ENCODE measurements at places on chromosomes 4 and X.
A peak's percentile ranks its signal among the peaks of the same experiment; 100 is the strongest.

DNA sequence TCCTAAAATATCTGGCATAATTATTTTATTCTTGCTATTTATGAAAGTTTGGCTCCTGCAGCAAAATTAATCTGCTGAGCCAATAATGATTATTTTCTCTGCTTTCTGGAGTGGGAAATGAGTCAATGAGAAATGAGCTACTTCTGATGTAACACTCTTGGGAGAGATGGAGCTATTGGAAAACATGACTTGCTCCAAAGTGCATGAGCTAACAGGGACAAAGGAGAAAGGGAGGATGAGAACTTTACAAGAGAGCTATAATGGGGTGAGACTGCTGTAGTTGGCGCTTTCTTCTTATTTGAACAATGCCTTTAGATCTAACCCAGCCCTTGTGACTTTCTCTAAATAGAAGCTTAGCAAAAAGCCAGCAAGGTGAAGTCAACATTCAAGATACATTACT lies 615.1 kb downstream of the ANKRD50 start:
- no peak for DNase-seq

DNA sequence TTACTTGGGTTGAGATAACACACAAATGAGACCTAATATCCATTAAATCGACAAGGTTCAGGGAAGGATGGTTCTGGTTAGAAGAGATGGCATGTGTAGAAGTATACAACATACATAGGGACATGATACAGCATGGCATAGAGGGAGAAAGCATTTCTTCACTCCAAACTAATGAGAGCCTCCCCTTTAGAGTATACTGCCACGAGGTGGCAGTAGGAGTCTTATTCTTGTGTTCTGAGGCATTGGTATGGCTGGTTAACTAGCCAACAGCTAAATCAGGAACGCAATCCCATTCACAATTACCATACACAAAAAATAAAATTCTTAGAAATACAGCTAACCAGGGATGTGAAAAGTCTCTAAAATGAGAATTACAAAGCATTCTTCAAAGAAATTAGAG lies 29.1 kb upstream of the TRO start:
- DNase-seq = peak; percentile 12

DNA sequence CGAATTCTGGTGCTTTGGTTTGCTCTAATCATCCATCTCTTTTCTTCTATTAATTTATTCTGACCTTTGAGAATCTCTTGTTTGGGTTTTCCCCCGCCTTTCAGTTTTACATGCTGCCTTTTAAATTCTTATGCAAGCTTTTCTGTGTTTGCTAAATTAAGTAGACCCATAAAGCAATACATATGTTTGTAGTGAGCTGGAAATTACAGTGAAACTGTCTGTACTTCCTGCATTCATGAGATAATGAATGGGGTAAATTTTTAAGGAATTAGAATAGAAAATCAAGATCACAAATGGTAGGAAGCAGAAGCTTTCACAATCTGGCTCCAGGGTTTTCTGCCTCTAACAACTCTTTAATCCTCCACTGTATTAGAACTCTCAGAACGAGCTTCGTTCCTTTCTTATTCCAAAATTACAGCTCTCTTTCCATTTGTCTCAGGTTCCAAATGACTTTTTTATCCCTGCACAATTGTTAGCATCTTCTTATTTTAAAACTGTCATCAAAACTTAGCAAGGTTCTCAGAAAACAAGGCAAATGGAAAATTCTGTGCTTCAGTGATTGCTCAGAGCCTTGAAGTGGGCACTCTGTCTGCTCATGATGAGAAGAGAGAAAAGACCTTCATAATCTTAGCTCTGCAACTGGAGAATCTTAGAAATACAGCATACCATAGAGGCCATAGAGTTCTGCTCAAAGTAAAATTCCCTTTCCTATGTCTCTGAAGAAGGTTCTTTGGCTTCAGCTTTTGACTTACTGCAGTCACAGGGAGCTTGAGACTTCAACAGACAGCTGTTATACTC lies 108.2 kb downstream of the EGF start:
- no peak for DNase-seq

- DNase-seq = no peak
Measured at GRCh38 chrX:121886557-121886956, 839.1 kb downstream of the GLUD2 start.

DNA sequence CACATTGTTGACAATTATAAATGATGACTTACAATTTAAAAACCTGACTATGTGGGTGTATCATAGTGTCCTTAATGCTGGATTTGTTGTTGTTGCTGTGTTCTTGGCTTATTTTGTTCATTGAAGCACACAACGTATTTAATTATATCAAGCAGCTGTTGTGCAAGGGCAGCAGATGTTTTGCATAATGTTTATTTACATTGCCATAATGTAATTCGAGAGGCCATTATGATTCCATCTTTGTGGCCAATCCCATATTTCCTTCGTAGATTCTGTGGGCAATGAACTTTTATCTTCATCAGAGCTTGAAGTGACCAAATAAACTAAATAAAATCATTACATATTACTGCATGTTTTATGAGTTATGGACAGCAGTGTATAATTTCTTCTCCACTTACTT lies 422.6 kb upstream of the GALNTL6 start:
- DNase-seq = no peak

GRCh38 chrX:50913520-50913919 lies 3.0 kb downstream of the BMP15 start:
- no peak for DNase-seq

GRCh38 chrX:51420610-51421009 lies 75.8 kb downstream of the NUDT11 start:
- peak; percentile 33 for DNase-seq

GRCh38 chrX:103954259-103954658 lies 8.2 kb upstream of the TMSB15B start:
- no peak for DNase-seq

DNA sequence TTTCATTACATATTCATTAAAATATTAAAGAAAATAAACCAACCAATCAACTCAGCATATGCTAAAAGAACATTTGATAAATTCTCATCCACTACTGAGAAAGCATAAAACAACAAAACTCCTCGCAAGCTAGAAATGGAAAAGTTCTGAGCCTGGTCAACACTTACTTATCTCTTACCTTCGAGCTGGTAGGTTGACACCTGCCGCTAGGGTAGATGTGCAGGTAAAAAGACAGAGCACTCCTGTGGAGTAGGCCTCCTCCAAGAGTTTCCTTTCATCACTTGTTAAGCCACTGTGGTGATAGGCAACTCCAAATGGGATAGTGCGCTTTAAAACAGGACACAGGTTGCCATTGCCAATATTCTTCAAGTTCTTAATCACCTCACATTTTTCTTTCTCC lies 18.9 kb downstream of the HELQ start:
- DNase-seq = no peak

GRCh38 chrX:8851231-8851886 lies 50.2 kb upstream of the FAM9A start:
- no peak for DNase-seq

- DNase-seq = no peak
Measured at GRCh38 chr4:128974136-128974581, 119.2 kb downstream of the SCLT1 start.

DNA sequence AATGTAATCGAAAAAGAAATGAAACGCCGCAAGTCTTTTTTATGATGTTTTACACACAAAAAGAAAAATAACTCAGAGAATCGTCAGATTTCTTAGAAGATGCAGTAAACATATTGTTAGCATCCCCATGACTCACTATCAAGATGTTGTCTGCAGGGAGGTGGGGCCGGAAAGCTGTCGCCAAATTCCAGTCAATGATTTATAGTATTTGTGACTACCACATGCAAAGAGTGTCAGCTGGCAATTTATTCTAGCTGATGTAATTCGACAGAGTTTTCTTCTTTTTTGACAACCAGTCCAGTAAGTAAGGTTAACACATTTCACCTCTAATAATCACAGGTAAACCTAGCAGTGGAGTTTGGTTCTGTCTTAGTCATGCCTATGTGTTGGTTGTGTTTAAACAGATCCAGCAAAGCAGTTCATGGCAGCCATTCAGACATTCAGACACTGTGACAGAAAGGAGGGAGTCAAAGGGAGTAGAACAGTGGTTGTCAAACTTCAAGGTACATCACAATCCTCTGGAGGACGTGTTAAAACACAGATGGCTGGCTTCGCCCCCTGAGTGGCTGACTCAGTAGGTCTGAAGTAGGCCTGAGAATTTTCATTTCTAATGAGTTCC lies 19.8 kb upstream of the PPP1R2C start:
- DNase-seq = no peak

- no peak for DNase-seq
Measured at GRCh38 chr4:16598597-16599206, 299.7 kb downstream of the LDB2 start.

- DNase-seq = no peak
Measured at GRCh38 chrX:12804655-12805054, 13.4 kb downstream of the PRPS2 start.

DNA sequence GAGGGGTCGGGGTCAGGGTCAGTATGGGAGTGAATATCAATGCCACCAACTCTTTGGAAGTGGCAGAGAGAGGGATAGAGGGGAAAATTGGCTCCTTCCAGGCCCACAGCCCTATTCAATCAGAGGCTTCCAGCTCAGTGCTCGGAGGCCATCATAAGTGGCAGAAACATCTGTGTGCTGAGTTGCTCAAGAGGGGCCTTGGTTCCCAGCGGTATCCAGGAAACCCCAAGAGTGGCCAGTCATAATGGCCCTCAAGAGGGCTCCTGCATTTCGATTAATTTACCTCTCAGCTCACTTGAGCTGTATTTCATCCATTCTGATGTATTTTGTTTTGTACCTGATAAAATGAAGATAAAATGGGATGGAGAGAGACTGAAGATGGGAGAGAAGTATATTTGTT lies 154.3 kb upstream of the EOLA2 start:
- no peak for DNase-seq

DNA sequence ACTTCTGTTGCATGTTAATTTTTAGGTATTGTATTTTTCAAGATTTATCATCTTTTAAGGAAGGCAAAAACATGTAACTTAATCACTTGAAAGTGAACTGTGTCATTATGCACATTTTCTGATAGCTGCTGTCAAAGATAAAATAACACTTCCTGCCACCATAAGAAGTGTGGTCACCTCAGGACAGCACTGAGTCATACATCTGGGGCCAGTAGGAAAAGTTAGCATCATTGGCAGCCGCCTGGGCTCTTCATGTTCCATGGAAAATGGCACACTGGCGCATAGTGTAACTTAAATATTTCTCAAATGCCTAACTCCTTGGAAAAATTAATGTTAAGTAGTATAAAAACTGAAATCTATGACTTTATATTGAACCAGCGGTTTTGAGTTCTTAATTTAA lies 24.2 kb downstream of the CNKSR2 start:
- no peak for DNase-seq

DNA sequence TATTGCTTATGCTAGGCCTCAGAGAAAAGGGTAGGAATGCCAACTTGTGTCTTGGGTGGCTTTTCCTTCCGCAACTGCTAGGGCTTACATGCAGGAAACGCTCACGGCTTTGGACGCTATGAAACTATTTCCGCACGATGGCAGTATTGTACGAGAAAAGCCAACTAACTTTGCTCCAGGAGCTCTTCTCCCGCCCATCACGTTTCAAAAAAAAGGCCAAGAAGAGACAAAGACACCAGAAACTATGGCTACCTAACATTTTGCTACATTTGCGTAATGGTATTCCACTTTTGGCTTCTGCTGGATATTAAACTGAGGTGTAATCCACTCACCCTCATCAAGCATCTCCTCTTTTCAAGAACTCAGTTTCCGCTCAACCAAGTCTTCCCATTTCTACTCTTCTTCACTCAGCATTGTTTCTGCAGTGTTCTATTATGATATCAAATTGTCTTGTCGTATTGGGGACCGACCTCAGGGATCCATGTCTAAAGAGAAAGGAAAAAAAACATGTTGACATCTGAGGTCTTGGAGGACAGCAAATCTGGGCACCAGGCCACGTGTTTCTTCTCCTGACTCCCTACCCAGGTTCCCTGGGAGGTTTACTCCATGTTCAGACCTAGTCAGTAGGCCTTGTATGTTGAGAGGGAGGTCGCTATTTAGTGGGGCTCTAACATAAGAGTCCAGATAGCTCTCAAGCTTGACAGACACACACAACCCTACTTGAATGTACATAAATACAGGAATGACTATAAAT lies 239.4 kb upstream of the STK26 start:
- DNase-seq = peak; percentile 81

- DNase-seq = no peak
Measured at GRCh38 chrX:41984628-41985027, 61.3 kb upstream of the CASK start.

DNA sequence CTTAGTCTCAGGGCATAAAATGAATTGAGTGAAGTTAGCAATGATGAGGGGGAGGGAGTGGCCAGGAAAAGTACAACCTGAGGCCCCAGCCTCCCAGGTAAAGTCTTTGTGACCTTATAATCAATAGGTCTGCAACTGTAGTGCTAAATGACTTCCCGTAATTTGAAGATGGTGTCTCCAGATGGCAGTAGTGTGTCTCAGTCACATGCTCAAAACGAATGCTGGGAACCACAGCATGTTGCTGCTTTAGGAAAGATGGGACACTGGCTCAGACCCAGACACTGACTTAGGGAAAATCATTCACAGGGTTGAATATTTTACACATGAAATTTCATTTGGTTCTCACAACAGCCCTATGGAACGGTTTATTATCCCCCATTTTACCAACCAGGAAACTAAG lies 10.3 kb downstream of the SRPX2 start:
- no peak for DNase-seq

- no peak for DNase-seq
Measured at GRCh38 chrX:153984351-153985178, 12.0 kb downstream of the TMEM187 start.

- no peak for DNase-seq
Measured at GRCh38 chrX:13816176-13816575, 717 bp downstream of the GPM6B start.

- no peak for DNase-seq
Measured at GRCh38 chr4:74671080-74671698, 123.1 kb downstream of the BTC start.

DNA sequence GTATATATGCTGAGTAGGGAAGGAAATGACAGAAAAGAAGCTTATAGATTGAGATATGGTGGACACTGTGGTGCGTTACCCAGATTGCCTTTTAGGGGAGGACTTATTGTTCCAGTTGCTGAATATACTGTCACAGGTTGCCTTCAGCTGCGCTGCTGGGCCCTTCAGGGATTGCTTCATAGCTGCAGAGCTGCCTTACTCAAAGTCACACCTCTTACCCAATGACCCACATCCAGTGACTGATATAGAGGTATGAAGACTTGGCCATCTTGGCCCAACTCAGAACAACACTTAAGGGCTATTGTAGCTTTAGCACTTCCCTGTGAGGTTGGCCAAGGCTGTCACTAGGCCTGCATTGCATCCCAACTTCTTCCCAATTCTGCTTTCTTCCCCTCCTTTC lies 63.4 kb upstream of the TMEM164 start:
- no peak for DNase-seq

DNA sequence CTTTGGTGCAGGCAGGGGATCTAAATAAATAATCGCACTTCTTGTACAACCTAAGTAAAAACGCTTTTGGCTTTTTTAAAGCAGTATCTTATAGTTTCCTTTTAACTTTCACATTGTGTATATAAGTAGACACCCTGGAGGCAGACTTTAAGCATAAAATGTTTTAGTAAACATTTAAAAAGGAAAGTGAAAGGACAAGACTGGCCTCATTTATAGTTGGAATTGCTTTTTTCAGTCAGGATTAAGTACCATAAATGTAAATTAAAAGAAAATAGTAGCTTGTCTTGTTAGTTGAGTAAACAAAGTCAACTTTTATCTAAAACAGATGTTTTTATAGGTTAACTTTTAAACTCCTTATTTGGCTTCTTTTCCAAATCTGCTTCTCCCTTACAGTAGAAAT lies 39.7 kb downstream of the PTPN13 start:
- no peak for DNase-seq

GRCh38 chr4:35695421-35695820 lies 548.9 kb downstream of the ARAP2 start:
- DNase-seq = no peak

- no peak for DNase-seq
Measured at GRCh38 chrX:17005712-17006368, 59.4 kb downstream of the REPS2 start.

Measured in effector CD4-positive, alpha-beta T cell (primary cell).